Left ventricle myocardium superior (tissue), 1 donor: ENCODE measurements at places on chromosomes 12 and 14.

GRCh38 chr12:2547273-2548044 lies 247.3 kb upstream of the FKBP4 start:
- DNase-seq, result no peak

- no peak for DNase-seq
These were observed 525.7 kb downstream of the SOX5 start for GRCh38 chr12:23423796-23424195.

- no peak for DNase-seq
These were observed 209.0 kb upstream of the RTL1 start for GRCh38 chr14:101112351-101113107.

- DNase-seq, result no peak
These were observed 92.8 kb upstream of the PTHLH start for GRCh38 chr12:28065374-28065773.

DNA sequence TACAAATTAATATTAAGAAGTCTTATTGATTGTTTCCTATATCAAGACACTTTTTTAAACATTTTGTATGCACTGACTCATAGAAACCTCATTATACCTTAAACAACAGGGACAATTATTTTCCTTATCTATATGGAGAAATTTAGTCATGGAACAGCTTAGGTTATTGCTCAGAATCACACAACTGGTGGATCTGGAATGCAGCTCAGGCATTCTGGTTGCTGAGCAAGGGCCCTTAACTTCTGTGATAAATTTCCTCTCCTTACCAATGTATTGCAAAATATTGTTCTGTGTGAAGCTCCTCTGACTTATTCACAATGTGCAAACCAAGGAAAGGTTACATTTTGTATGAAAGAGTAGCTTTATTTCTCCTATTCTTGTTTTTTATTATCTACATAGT lies 817.8 kb downstream of the LRFN5 start:
- no peak for DNase-seq

GRCh38 chr12:93476555-93476954 lies 9.2 kb downstream of the MRPL42 start:
- DNase-seq, result no peak

DNA sequence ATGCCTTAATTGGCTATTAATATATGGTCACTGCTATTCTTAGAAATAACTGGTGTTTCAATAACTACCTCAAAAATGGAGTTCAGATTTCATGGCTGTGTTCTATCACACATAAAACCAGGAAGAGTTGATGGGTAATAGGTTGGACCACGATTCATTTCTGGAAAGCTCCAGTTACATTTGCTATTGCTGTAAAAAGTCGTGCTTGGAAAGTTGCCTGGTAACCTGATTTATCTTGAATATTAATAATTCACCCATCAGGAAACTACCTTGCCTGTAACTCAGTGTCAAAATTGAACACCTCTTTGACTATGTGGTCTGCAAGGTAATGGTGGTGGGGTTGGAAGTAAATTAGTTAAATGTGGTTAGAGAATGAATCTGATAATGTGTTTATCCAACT lies 104.7 kb upstream of the IFNG-AS1 start:
- no peak for DNase-seq

DNA sequence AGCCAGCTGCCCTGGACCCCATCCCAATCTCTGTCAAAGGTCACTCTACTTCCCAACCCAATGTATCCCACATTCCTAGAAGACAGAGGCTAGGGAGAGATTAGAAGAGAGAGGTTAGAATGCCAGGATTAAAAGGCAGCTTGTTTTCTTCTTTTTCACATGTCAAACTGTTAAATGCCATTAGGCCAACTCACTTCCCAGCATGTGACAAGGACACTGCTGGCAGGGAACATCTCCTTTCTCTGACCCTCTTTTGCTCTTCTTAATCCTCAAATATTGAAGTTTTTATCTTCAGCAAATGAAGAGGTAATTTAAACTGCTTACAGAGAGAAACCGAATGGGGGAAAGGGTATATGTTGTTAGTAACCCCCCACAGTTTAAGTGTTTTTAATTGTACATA lies 89.1 kb downstream of the BBS10 start:
- DNase-seq, result no peak

- no peak for DNase-seq
These were observed 6.5 kb upstream of the GLT8D2 start for GRCh38 chr12:104056419-104056972.

- DNase-seq, result no peak
These were observed 48.8 kb upstream of the VRK1 start for GRCh38 chr14:96748362-96748761.
